Stimulated activated CD8-positive, alpha-beta memory T cell treated with anti-CD3 and anti-CD28 coated beads, Interleukin-15, amount 100 ng/mL, for 48 hours (primary cell): ENCODE measurements at places on chromosomes 3 and 15.

GRCh38 chr15:69120732-69121131, 39.7 kb upstream of the GLCE start:
- no peak for DNase-seq

GRCh38 chr15:57550640-57551039, 41.1 kb upstream of the MYZAP start:
- no peak for DNase-seq

GRCh38 chr3:69944931-69945493, 54.5 kb upstream of the SAMMSON start:
- no peak for DNase-seq

DNA sequence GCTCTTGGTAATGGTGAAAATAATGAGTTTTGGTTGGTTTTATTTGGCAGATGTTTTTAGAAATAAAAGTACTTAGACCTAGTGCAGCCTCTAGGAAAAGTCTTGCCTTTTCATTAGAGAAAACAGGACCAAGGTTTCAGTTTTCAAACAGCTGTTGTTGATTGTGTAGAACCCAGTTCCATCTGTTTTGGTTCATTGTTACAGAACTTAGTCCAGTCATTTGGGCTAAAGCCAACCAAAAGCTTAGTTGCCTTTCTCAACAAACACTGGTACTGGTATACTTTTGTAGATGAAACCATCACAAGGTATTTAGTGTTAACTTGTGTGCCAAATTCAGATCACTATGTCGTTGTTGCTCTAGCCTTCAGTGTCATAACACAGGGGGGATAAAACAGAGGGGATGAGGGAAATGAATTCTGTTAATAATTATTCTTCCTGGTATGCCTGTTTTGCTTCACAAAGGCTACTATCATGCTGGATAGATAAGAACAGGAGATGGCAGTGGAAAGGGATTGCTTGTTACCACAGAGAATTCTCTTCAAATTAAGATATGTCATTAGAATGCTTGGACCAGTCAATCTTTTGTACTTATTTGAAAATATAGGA, 12.6 kb upstream of the APH1B start:
- no peak for DNase-seq

DNA sequence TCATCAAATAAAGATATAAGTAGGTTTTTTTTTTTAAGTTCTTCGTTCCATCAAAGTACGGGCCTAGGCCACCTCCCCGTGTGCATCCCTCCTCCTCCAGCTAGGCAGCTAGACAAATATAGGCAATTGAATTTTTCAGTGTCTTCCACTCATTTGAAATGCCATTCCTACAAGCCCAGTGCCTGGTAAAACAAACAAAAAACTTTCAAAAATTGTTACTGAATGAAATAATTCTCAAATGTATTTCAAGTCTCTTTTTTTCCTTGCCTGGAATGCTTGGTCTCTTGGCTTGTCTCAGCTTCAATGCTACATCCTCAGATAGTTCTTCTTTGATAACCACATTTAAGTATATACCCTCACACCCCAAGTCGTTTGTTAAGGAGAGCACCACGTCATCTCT, 3.8 kb downstream of the EIF2AK4 start:
- no peak for DNase-seq

GRCh38 chr3:98482717-98483482, 14.6 kb upstream of the OR5K2 start:
- DNase-seq, result no peak

- no peak for DNase-seq
These were observed 63.6 kb upstream of the ARL8B start for GRCh38 chr3:5058471-5058951.

DNA sequence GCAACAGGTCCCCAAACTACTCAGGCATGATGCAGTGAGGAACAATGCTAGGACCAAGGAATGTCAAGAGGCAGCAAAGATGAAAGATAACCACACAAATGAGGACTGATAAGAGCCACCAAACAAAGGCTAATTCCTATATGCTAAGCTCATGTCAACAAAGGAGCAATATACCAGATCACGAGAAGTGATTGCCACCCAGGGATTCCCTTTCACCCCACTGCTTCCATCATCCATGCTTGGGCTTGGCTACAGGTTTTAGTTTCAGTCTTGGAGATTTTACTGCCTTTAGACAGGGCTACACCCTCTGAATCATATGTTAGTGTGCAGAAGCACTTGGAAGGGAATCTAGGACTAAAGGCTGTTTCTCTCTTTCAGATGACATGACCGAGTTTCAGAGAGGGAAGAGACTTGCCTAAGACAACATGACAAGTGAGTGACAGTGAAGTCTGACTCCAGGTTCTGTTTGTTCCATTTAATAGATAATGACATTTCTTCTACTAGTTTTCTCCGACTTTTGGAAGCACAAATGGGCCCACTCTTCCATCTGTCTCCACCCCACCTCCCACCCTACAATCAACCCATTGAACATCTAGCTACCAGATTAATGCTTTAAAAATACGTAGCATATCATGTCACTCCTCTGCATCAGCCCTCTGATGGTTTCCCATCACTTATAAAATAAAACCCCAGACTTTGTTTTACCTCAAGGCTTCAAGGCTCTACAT, 173.5 kb upstream of the LRRN1 start:
- no peak for DNase-seq

- DNase-seq, result no peak
These were observed 18.3 kb downstream of the TRH start for GRCh38 chr3:129992781-129993180.

- DNase-seq, result no peak
These were observed 115.8 kb downstream of the IQCH start for GRCh38 chr15:67370206-67370954.

GRCh38 chr3:14441240-14441919, 39.0 kb downstream of the SLC6A6 start:
- no peak for DNase-seq

DNA sequence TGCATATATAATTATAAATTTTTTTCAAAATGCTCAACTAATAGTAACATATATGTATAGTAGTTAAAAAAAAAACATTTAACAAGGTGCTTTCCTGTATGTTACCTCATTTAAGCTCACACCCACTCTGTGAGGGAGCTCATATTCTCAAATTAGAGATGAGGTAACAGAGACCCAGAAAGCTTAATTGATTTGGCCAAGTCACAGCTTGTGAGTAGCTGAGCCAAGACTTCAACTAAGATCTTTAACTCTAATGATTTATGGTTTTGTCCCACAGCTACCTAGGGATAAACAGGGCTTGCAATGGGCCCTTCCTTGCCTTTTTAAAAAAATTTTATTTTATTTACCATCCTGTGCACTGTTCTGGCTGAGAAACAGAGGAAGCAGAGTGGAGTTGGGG, 230.0 kb upstream of the GOLIM4 start:
- DNase-seq, result no peak

GRCh38 chr15:91592567-91592966, 260.9 kb upstream of the SLCO3A1 start:
- DNase-seq, result no peak

DNA sequence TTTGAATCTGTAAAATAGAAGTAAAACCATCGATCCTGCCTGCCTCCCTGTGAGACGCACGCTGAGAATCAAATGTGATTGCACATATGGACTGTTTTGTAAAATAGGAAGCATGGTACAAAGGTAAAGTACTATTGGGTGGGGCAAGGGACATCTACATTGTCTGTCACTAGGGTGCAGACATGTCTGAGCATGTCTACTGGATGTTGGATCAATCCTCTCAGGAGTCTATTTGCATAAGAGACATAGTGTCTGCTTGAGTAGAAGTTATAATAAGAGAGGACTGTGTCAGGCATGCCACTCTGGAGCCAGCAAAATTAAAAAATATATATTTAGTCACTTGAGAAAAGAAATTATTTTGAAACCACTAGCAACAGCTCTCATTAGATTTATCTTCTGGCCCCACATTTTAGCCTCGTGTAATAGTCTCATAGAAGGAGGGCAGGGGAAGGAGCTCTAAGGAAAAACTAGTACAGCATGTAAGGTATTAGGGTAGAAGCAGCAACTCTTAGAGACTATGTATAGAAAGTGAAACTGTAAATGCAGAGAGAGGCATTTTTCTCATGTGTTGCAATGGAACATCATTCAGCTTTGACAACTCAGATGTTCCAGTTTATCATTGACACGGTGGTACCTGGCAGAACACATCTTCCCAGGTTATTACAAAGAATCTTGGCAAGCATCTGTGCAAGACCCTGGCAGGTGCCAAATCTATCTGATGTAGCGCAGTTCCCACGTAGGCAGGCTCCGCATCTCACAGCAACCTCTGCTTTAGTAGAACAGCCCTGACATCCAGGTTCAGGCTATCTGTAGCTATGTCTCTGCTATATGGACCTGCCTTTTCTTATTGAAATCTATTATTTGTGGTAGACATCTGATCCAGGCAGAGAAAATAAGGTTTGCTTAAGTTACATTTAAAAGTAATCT, 85.2 kb upstream of the CHL1 start:
- DNase-seq, result no peak

DNA sequence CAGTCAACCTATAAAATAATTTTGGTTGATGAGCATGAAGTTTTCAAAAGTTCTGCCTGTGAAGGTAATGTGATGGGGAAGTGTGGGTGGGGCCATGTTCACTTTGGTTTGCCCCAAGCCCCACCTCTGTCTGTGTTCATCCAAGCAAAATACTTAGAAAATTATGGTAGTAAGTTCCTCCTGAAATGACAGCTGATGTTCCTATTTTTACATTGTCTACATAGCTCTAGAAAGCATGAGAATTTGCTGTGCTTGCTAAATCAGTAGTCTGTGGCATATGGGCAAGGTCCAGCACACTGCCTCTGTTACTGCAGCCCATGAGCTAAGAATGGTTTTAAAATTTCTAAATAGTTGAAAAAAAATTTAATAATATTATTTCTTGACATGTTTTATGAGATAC, 21.9 kb upstream of the CP start:
- DNase-seq, result no peak

- peak; percentile 58 for DNase-seq
These were observed 27.3 kb downstream of the CEP19 start for GRCh38 chr3:196684548-196685407.
